ENCODE measurements at places on chromosomes 5 and 9. TPM values are rescaled to one million over a fixed set of nuclear protein-coding genes. Genes with fewer than 3 reads are reported as not detected.

The GLDC gene
- 9.4 TPM for total RNA-seq

The FAM169A gene
- total RNA-seq: 82.4 TPM

The ZNF462 gene
- total RNA-seq: 36.8 TPM

The FRMPD1 gene
- 3.2 TPM for total RNA-seq

The GPSM1 gene
- total RNA-seq: 79.7 TPM

The AJM1 gene
- total RNA-seq: 51.4 TPM

The OXCT1 gene
- 65.7 TPM for total RNA-seq

The KIF24 gene
- 1.6 TPM for total RNA-seq

The NNT gene
- total RNA-seq: 114 TPM

The PCDHGA12 gene
- total RNA-seq: 15.3 TPM

The STC2 gene
- 0.71 TPM for total RNA-seq

The COL5A1 gene
- total RNA-seq: 1.7 TPM

The MEIKIN gene
- total RNA-seq: not detected

GRCh38 chr9:80932947-80933780, 756.2 kb downstream of the TLE1 start:
- no peak for DNase-seq

- DNase-seq: no peak
Measured at GRCh38 chr9:33377089-33377715, 25.2 kb downstream of the AQP7 start.

GRCh38 chr5:75031366-75031765, 21.0 kb downstream of the GCNT4 start:
- no peak for DNase-seq

- no peak for DNase-seq
Measured at GRCh38 chr5:88518131-88519016, 249.7 kb upstream of the TMEM161B start.

GRCh38 chr9:97502222-97502983, 937 bp downstream of the TMOD1 start:
- no peak for DNase-seq

DNA sequence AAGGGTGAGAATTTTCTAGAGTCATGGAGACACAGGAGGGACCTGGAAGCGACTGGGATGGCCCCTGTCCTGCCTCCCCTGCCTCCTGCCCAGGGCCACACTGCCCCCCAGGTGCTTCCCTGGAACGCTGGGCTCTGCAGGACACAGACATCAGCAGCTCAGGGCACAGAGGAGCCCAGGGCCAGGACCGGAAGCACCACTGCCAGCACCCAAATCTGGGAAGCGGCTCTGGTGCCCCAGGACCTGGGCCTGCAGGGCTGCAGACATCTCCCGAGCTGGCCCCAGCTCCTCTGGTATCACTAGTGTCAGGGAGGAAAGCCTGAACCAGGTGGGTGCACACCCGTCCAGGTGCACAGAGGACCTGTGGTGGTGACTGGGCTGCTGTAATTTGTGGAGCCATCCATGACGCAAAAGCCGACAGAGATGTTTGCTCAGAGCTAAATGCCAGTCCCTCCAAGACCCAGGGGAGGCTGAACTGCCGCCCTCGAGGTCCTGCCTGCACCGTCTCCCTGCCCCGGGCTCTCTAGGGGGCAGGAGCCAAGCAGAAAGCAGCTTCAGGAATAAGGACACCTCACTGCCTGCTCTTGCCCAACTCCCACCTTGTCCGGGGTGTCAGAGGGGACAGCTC, 46.0 kb upstream of the SIMC1 start:
- DNase-seq: no peak

- no peak for DNase-seq
Measured at GRCh38 chr5:168736281-168736831, 157.2 kb upstream of the PANK3 start.

DNA sequence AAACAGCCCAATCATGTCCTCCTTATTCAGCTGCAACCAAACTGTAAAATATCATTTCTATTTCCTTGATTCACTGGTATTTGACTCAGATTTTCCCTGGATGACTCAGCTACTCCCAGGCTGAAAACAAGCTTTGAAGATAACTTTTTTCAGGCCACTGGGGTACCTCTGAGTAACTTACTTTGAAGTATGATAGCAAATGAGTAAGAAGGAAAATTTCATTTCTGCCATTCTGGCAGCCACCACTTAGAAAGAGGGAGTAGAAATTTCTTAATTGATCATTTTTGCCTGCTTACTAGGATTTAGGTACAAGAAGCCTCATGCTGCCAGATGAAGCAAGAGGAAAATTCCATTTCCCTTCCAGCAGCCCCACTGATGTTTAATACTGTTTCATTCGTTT, 247.4 kb downstream of the PRELID2 start:
- no peak for DNase-seq

DNA sequence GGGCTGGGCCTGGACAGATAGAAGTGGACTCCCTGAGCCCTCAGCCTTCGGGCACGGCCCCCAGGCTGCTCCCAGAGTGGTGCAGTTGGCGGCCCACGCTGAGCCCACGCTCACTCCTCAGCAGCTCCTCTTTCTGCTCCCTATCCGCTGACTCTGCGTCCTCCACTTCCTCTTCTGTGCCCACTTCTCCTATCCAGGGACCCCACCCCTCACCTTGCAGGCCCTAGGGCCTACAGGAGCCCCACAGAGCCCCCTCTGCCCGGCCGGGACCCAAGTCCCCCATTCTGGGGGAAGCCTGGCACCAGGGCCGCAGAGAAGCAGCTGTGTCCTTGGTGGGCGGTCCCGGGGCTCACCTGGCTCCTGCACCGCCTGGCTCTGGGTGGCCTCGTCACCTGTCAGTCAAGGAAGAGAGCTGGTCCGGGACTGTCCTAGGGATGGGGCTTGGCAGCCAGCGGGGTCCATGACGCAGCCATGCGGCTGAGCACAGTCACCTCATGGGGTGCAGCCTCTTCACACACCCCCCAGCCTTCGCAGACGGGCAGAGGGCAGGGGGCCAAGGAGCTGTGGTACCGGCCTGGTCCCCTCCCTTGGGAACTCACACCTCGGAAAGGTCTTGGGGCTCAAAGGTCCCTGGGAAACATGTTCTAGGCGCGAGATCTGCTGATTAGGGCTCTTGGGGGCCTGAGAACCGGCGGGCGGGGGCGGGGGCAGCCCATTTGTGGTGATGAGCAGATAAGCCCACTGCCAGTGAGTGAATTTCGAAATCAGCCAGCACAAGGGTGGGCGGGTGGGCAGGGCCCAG, 5.4 kb upstream of the NRARP start:
- no peak for DNase-seq

DNA sequence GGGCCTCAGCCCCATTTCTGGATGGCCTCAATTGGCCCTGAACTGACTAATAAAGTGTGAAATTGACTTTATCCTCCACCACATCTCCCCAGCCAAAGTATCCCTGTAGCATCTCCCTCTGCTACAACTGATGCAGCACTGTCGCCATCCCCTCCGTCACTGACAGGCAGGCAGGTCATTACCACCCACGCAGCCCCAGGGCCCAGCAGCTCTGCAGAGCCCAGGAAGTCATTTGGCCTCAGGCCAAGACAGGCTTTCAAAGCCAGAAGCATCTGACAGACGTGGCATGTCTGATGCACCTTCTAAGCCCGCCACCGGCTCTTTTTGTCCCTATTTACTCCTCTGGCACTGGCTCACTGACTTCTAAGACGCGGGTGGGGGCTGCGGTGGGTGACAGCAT, 65.3 kb downstream of the ARHGEF37 start:
- DNase-seq: no peak

DNA sequence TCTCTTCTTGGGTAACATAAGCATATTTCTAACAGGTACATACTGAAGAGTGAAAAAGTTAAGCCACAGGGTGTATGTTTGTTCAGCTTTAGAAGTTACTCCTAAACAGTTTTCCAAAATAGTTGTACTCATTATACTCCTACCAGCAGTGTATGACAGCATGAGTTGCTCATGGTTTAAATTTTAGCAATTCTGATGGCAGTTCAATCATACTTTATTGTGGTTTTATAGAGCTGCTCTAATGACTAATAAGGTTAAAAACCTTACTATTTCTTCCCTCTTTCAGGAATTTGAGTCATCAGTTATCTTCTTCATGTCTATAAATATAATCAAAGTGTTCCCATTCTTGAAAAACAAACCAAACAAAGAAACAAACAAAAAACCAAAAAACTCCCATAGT, 81.5 kb downstream of the CAAP1 start:
- DNase-seq: no peak

DNA sequence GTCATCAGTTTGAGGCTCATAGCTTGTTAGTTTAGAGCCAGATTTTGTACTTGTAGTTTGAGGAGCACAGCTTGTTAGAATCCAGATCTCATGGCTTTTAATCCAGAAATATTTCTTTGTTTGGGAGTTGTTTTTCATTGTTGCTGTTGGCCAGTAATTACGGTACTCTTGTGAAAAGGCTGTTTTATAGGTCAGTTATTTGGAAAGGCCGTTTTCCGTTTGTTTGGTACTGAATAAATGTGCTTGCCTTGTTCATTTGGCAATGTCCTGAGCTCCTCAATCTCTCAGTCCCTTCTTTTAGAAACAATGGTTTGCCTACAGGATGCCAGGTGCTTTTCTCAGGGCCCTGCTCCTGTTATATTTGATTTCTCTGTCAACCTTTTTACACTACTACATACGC, 4.5 kb upstream of the MOB3B start:
- no peak for DNase-seq

- DNase-seq: no peak
Measured at GRCh38 chr5:51203598-51203997, 179.7 kb upstream of the ISL1 start.

GRCh38 chr9:135379540-135380267, 99.9 kb upstream of the PPP1R26 start:
- DNase-seq: peak; percentile 69

DNA sequence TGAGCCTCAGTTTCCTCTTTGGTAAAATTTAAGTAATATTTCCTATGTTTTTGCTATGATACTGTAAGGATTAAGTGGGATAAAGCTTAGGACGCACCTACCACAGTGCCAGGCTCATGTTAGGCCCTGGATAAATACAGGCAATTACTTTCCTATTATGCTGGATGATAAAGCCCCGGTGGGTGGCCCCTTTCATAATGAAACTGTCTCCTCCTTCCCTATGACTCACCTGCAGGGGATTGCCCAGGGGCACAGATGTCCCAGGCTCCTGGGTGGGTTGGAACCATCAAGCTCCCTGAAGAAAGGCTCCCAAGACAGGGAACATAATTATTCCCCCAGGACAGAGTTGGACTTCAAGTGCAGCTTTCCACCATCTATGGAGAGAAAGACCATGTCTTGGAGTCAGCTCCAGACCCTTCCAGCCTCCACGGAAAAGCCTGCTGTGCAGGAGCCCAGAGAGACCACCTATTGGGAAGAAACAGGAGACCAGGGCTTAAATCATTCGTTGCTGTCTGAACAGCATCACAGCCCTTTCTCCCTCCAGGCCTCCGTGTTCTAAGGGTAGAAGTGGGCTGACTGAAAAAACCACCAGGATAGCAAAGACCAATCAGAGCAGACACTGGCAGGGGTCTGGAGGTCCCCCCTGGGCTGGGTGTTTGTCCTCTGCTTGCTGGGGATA, 43.2 kb upstream of the FOXE1 start:
- no peak for DNase-seq

GRCh38 chr9:134982311-134982710, 64.6 kb upstream of the FCN1 start:
- DNase-seq: no peak

DNA sequence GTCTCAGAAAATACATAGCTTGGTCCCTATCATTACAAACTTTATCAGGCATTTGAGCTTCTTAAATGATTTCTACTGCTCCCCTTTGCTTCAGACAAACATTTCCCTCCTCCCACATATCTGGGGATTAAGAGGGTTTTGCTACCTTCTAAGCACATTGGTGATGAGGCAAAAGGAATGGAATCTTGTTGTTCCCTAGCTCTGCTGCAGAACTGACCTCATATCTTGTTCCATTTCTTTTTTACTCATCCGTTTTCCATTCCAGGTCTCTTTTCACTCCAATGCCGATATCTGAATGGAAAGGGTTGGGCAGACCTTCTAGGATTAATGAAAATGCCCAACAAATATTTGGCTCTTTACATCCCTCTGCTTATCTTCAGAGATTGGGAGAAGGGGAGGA, 444.6 kb downstream of the ZNF608 start:
- no peak for DNase-seq

GRCh38 chr9:35318741-35319140, 156.9 kb downstream of the UNC13B start:
- DNase-seq: no peak

DNA sequence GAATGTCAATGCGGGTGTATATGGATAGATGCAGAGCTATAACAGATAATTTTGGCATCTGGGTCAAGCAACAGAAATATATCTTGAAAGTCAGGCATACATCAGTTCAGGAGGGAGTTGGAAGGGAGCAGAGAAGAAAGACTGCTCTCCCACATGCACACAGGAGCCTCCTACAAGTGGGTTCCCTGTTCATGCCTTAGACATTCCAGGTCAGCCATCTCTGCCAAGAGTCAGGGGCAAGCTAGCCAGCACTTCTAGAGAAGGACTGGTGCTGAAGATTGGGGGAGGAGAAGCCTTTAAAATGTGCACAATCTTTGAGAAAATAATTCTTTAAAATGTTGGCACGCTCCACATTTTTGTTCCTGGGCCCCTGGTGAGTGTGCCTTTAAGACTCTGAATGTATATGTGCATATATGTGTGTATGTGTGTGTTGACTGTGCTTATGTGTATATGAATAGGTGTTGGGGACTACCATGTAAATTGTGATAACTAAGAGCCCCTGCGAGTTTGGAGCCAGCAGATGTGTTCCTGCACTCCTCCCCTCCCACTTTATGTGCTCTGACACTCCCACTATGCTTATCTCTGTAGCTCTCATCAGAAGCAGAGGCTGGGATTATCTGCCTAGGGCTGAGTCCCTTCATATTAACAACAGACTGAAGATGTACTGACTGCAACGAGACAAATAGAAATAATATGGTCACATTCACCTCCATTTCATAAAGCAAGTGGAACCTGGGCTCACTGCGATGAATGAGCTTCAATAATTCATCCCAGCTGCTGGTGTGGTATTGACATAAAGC, 21.5 kb upstream of the DELE1 start:
- no peak for DNase-seq

DNA sequence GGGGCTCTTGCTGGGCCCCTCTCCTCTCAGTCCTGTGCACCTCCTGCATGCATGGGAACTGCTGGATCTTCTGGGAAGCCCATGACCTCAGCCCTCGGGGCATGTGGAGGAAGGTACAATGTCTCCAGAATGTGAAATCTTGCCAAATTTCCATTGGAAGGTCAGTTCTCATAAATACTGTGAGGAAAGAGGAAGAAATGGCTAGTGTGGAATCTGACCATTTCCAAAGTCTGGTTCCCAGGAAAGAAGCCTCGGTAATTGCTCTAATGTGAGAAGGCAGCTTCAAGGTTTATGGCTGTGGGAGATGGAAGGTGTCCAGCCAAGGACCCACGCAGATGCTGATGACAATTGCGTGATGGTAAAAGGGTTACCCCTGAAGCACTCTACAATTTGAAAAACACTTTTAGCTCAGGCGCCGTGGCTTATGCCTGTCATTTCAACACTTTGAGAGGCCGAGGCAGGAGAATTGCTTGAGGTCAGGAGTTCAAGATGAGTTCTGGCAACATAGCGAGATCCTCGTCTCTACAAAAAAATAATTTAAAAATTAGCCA, 8.1 kb upstream of the IL17B start:
- DNase-seq: no peak

- DNase-seq: no peak
Measured at GRCh38 chr9:73680831-73681230, 529.2 kb downstream of the ANXA1 start.

Measured in dorsolateral prefrontal cortex (tissue), 122 donors.